ENCODE measurements at places on chromosomes 4 and X.

- no peak for DNase-seq
Measured at GRCh38 chrX:19785647-19786046, 101.8 kb downstream of the SH3KBP1 start.

GRCh38 chr4:4457803-4458553, 71.1 kb downstream of the NSG1 start:
- peak; percentile 28 for DNase-seq

GRCh38 chr4:11598591-11598990, 169.9 kb upstream of the HS3ST1 start:
- DNase-seq: no peak

DNA sequence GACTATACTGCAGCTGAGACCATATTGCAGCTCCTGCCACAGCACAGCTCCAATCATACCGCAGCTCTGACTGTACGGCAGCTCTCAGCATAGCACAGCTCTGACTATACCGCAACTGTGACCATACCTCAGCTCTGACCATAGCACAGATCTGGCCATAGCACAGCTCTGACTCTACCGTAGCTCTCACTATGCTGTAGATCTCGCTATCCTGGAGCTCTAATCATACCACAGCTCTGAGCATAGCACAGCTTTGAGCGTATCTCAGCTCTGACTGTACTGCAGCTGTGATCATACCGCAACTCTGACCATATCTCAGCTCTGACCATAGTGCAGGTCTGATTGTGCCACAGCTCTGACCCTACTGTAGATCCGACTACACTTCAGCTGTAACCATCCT, 139.2 kb downstream of the ASMT start:
- peak; percentile 8 for DNase-seq

- DNase-seq: no peak
Measured at GRCh38 chr4:152735906-152736305, 43.6 kb downstream of the TIGD4 start.

GRCh38 chr4:31655328-31655727, 935.2 kb downstream of the PCDH7 start:
- DNase-seq: peak; percentile 24

Measured in astrocyte of the cerebellum (primary cell).